Muscle of back (tissue), 13 donors: ENCODE measurements at places on chromosomes 5 and 9.

GRCh38 chr5:130002183-130002582 lies 97.9 kb downstream of the CHSY3 start:
- DNase-seq, result no peak

DNA sequence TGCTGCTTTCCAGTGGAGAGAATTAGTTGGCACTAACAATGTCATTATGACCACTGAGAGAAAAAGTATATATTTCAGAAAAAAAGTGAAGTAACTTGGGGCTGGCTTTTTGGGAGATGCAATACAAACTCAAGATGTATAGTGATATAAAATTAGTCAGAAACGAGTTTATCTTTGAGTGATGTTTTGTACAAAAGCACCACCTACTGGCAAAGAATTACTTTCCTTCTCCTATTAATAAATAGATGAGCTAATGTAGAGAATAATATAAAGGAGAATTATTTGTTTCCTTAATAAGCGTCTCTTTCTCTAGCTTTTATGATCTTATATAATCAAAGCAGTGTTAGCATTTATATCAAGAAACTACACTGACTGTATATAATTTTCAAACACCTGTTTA lies 158.8 kb downstream of the MEF2C start:
- no peak for DNase-seq

GRCh38 chr5:38410304-38410990 lies 146.0 kb downstream of the LIFR start:
- no peak for DNase-seq

- DNase-seq, result no peak
Measured at GRCh38 chr5:169711551-169712225, 74.6 kb downstream of the DOCK2 start.
